ENCODE measurements at places on chromosomes 11 and 22.

GRCh38 chr11:32305460-32305859 lies 129.9 kb downstream of the WT1 start:
- no peaks in the 10 kb centered on the region for H3K36me3 ChIP-seq
- no peaks in the 10 kb centered on the region for H3K4me1 ChIP-seq
- H3K27ac ChIP-seq: no peak overlapping the region
- no peak for DNase-seq
- no peak overlapping the region for H3K4me3 ChIP-seq
- no peaks in the 10 kb centered on the region for H3K27me3 ChIP-seq

DNA sequence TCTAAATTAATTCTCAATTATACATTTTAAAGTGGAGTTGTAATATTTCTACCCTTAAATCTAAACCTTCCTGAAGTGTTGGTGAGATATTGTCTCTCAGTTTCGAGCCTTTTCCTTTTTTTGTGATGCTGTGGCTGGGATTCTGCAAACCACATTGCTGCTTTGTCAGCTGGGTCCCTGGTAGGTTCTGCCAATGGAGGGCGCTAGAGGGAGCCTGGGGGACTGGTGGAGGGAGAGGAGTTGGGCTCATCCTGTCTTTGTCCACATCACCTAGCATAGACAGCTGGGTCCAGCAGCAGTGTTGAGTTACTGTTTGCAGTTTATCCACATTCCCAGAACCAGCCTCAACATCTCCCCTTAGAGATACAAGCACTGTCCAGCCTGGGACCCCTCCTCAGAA lies 41.0 kb downstream of the TRAF6 start:
- no peaks in the 10 kb centered on the region for H3K36me3 ChIP-seq
- H3K4me1 ChIP-seq: no peaks in the 10 kb centered on the region
- H3K27me3 ChIP-seq: no peaks in the 10 kb centered on the region

DNA sequence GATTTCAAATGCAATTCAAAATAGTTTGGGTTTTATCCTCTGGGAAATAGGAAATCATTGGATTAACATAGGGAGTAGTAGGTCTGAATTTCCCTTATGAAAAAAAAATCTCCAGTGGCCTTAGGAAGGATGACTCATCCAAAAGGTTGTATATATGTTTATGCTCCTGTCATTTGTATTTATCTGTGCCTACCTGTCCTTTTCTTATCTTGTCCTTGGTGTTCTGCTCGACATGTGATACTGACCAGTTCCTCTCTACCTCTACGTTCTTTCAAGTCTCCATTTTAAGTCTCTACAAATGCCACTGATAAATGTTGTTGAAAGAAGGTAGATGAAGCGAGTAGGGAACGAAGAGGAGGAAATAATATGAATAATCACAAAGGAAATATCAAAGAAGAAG lies 3.0 kb upstream of the SOX6 start:
- DNase-seq: no peak
- no peaks in the 10 kb centered on the region for H3K27me3 ChIP-seq
- no peak overlapping the region for H3K27ac ChIP-seq
- H3K4me3 ChIP-seq: no peak overlapping the region

DNA sequence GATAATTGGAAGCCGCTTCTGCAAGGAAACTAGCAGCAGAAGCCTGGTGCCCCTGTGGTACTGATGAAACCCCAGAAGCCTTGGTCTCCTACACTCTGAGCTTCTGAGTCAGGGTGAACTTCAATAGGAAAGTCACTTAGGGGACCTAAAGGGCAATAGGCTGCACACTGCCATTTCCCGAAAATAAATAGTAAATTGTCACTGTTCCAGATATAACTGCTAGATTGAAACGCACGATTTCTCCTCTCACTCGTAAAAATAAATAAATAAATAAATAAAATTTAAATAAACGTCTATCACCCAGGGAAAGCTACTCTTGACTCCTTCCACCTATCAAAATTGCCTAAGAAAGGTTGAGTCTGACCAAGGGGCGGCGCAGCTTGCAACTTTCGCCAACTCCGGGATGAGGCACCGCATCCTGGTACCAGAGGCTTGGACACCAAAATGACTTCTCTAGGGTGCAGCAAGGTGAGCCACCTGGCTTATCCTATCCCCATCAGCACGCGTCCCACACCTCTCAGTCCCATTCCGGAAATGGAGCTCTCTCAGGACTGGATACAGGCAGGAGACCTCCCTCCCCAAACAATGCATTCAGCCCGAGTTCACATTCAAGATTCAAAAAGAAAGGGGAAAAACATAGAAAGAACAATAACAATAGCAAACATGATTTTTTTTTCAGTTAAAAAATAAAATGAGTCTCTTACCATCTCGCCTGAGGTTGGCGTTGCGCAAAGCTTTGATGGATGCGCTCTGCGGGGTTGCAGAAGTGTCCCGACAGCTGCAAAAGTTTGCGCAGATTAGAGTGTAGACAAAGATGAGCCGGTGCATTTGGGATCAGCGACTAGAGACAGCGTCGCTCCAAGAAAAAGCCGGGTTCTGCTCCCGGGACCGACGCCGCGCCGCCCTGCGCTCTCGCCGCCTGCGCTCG lies 583 bp downstream of the PDGFD start:
- H3K4me1 ChIP-seq: no peaks in the 10 kb centered on the region
- H3K4me3 ChIP-seq: peak overlapping the region; percentile 83
- no peaks in the 10 kb centered on the region for H3K27me3 ChIP-seq
- no peak for DNase-seq
- no peaks in the 10 kb centered on the region for H3K36me3 ChIP-seq
- H3K27ac ChIP-seq: peak overlapping the region; percentile 71

DNA sequence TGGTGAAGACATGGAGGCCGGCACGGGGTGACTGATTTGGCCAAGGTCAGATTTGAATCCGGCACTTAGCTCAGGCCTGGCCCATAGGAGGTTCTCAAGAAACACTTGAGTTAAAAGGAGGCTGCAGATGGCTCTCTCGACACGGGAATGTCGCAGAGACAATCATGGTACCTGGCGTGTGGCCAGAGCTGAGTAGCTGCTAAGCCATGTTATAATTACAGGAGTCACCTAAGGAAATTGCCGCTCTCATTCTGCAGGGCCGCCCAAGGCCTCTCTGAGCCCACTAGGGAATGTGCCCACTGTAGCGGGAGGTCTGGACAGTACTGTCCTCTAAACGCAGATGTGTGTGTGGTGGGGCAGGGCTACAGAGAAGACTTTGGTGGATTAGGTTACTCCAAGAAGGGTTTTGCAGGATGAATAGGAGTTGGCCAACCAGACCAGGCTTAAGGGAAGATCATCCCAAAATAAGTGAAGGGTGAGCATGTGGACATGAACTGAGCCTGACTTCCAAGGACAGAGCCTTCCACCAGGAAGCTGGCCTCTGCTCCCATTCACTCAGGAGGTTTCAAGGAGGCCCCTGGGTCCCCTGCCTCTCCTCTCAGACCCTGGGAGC lies 19.3 kb upstream of the PRR5 start:
- H3K36me3 ChIP-seq: no peaks in the 10 kb centered on the region
- H3K27ac ChIP-seq: no peak overlapping the region
- no peak for DNase-seq
- H3K4me1 ChIP-seq: no peaks in the 10 kb centered on the region
- no peaks in the 10 kb centered on the region for H3K27me3 ChIP-seq

- no peaks in the 10 kb centered on the region for H3K36me3 ChIP-seq
- H3K27me3 ChIP-seq: no peaks in the 10 kb centered on the region
- no peak overlapping the region for H3K27ac ChIP-seq
- no peak overlapping the region for H3K4me3 ChIP-seq
Measured at GRCh38 chr22:33699176-33699575, 221.1 kb downstream of the LARGE1 start.

DNA sequence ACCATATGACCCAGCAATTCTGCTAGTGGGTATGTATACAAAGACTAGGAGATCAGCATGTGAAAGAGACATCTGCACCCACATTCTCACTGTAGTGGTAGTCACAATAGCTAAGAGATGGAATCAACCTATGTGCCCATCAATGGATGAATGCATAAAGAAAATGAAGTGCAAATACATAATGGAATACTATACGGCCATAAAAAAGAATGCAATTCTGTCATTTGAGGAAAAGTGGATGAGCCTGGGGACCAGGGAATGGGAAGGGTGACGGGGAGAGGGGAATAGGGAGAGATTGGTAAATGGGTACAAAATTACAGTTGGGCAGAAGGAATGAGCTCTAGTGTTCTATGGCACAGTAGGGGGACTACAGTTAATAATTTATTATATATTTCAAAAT lies 26.7 kb upstream of the SMIM38 start:
- no peak for DNase-seq
- H3K4me1 ChIP-seq: peaks cover 32% of the 10 kb centered on the region
- no peak overlapping the region for H3K4me3 ChIP-seq
